ENCODE measurements at places on chromosomes 6 and 20. TPM values are rescaled to one million over a fixed set of nuclear protein-coding genes. Genes with fewer than 3 reads are reported as not detected.
A peak's percentile ranks its signal among the peaks of the same experiment; 100 is the strongest.

DNA sequence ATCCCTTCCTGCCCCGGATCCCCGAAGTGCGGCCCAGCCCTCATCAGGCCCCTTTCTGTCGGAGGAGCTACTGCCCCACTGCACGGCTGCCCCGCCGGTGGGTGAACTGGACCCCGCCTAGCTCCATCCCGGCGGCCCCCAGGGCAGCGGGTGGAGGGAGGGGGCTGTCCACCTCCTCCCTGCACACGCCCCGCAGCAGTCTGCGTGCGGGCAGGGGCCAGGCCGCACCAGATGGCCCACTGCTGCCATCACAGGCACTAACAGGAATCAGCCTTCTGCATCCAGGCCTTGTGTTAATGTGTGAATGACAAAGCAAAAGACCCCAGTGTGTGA is 54.9 kb upstream of the UNC93A start:
- H3K27ac ChIP-seq: no peak overlapping the region
- H3K36me3 ChIP-seq: no peaks in the 10 kb centered on the region
- H3K27me3 ChIP-seq: no peaks in the 10 kb centered on the region
- H3K4me1 ChIP-seq: no peaks in the 10 kb centered on the region

KLHDC3 gene
- total RNA-seq: 158 TPM

GRCh38 chr6:165987483-165988301 is 180.0 kb downstream of the TBXT start:
- H3K27ac ChIP-seq: peak overlapping the region; percentile 79
- DNase-seq: peak; percentile 98
- H3K4me1 ChIP-seq: peaks cover 28% of the 10 kb centered on the region

- H3K4me3 ChIP-seq: no peak overlapping the region
- no peak overlapping the region for H3K27ac ChIP-seq
- no peaks in the 10 kb centered on the region for H3K27me3 ChIP-seq
Measured at GRCh38 chr6:31252625-31253024, 19.3 kb downstream of the HLA-C start.

All from sigmoid colon (tissue), 7 donors.